ENCODE measurements at places on chromosomes 16 and 17.

DNA sequence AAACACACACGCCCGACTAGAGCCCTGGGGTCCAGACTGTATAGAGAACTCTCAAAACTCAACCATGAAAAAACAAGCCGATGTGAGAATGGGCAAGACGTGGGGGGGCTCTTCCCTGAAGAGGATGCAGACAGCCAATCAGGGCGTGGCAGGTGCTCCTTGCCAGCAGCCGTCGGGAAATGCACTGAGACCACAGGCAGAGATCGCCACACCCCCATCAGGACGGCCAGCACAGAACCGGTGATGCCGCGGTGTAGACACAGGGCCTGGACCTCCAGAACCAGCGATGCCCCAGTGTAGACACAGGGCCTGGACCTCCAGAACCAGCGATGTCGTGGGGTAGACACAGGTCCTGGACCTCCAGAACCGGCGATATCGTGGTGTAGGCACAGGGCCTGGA is 169.2 kb downstream of the LAT start:
- DNase-seq: no peak

- DNase-seq: no peak
Observed at GRCh38 chr16:87692176-87692575, 73.6 kb downstream of the KLHDC4 start.

- no peak for DNase-seq
Observed at GRCh38 chr17:34651402-34651811, 72.0 kb downstream of the TMEM132E start.

- no peak for DNase-seq
Observed at GRCh38 chr17:16534236-16534635, 34.8 kb downstream of the ZNF287 start.

GRCh38 chr16:14249291-14250032 is 178.3 kb downstream of the MRTFB start:
- DNase-seq: peak; percentile 45

GRCh38 chr17:63911657-63912100 is 621 bp upstream of the CSHL1 start:
- DNase-seq: no peak

DNA sequence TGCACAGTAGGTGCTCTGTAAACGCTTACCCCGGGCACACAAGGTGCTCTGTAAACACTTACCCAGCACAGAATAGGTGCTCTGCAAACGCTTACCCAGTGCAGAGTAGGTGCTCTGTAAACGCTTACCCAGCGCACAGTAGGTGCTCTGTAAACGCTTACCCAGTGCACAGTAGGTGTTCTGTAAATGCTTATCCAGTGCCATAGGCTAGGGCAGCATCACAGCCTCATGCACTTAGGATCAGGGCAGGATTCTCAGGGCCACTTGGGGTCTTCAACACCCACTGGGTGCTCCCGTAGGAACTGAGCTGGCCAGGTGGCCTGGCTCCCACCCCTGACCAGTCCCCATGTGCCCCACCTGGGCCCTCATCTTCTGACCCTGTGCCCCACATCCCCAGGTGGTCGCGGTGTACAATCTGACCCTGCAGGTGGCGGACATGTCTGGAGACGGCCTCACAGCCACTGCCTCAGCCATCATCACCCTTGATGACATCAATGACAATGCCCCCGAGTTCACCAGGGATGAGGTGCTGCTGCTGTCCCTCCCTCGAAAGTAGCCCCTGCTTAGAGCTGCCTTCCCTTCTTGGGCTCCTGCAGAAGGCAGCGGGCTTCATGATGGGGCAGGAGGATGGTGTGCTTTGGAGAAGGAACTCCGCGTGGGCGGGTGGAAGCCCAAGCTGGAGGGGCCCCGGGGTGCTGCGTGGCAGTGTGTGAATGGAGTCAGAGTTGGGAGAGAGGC is 13.1 kb downstream of the SLC22A31 start:
- no peak for DNase-seq

DNA sequence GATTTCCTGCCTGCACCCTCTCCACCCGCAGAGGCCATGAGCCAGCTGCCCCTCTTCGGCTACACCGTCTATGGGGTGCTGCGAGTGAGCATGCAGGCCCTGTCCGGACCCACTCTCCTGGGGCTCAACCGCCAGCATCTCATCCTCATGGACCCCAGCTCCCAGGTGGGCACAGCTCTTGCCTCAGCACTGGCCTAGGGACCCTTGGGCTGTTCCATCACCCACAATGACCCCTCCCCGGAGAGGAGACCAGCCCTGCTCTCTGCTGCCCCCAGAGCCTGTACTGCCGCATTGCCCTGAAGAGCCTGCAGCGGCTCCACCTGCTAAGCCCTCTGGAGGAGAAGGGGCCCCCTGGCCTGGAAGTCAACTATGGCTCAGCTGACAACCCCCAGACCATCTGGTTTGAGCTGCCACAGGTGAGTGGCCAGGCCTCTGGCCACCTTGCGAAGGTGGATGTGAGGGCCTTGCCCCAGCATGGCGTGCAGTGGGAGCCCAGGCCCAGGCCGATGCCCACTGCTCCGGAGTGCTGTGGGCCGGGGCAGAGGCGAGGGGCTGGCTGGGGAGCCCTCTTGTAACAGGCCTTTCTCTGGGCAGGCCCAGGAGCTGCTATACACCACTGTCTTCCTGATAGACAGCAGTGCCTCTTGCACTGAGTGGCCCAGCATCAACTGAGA is 7.3 kb upstream of the SMIM5 start:
- DNase-seq: no peak

GRCh38 chr17:62110923-62111484 is 45.9 kb upstream of the MED13 start:
- no peak for DNase-seq

- no peak for DNase-seq
Observed at GRCh38 chr16:60225541-60225940, 1491.4 kb upstream of the GOT2 start.

- peak; percentile 92 for DNase-seq
Observed at GRCh38 chr16:85390511-85391174, 222.5 kb upstream of the GSE1 start.

DNA sequence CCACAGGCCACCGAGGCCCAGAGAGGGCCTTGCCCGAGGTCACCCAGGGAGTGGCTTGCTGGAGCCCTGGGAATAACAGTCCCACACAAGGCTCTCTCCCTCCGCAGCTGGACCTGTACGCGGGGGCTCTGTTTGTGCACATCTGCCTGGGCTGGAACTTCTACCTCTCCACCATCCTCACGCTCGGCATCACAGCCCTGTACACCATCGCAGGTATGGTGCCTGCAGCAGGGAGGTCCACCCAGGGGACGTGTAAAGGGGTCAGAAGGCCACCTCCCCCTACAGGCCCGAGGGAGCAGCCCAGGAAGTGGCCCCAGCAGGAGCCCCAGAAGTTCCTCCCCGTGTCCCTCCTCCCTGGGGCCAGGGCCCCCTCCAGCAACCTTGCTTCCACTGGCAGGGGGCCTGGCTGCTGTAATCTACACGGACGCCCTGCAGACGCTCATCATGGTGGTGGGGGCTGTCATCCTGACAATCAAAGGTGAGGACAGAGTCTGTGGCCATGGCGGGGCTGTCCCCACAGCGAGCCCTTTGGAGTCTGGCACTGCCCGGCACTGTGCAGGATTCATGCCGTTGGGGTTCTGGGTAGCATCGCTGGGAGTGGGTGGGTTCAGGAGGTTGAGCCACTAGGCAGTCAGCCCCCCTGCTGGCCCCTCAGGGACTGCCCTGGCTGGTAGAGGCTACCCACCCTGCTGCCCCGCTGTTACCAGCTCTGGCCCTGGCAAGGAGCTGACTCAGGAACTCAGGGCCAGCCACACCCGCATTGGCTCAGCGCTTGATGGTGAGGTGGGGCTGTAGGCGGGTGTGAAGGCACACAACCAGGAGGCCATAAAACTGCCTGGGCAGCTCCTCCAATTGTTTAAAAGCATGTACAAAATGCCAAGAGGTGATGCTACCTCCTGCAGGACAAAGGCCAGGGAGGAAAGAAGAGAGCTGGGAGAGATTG is 17.3 kb downstream of the SLC5A10 start:
- DNase-seq: no peak

All from HFFc6 (cell line).